CD4-positive, alpha-beta T cell (primary cell): ENCODE measurements at places on chromosomes 4 and X.

DNA sequence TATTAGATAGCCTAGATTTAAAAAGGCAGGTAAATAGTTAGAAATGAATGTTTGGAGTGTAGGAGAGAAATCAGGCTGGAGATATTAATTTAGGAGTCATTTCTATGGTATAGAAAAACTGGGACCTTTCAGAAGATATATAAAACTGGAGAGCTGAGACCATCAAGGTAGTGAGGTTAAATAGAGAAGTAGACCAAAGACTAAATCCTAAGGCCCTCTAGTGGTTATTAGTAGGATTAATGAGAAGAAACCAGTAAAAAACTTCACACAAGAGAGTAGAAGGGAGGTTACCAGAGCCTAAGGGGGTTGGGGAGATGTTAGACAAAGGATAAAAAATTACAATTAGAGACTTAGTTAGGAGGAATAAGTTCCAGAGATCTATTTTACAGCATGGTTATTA lies 351.0 kb upstream of the SPANXN1 start:
- DNase-seq = no peak

DNA sequence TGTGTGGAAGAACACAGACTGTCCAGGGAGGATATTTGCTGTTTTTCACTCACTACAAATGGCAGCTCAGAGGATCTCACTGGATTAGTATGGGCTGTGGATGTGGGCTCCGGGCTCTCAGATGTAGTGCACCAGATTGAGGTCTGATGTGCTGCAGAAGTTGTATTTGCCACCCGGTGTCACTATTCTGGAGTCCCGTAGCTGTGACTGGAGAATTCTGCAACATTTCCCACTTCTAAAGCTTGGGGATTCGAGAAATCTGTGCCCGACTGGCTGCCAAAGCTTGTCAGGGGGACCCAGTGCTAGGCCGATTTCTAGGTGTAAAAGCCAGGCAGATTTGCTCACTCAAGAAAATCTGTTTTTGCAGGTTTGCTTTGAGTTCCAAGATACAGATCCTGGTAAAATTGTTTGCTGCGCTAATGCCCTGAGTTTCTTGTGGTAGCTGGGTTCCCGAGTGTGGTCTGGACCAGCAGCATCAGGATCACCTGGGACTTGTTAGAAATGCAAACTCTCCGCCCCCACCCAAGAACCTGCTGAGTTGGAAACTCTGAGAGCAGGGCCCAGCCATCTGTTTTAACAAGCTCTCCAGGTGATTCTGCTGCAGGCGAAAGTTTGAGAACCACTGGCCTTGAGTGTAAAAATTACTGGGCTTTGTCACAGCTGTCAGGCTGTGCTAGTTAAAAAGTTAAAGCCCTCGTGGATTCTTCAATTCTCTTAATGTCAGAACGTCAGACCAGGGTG lies 18.1 kb downstream of the KIT start:
- no peak for DNase-seq

GRCh38 chrX:153853180-153853901 lies 23.0 kb upstream of the PDZD4 start:
- DNase-seq = no peak

- DNase-seq = peak; percentile 73
These were observed 17.6 kb downstream of the TKTL1 start for GRCh38 chrX:154313147-154313546.

- no peak for DNase-seq
These were observed 6.2 kb downstream of the CD99 start for GRCh38 chrX:2697306-2697705.

- DNase-seq = no peak
These were observed 2.2 kb downstream of the AIMP1 start for GRCh38 chr4:106318511-106318910.

DNA sequence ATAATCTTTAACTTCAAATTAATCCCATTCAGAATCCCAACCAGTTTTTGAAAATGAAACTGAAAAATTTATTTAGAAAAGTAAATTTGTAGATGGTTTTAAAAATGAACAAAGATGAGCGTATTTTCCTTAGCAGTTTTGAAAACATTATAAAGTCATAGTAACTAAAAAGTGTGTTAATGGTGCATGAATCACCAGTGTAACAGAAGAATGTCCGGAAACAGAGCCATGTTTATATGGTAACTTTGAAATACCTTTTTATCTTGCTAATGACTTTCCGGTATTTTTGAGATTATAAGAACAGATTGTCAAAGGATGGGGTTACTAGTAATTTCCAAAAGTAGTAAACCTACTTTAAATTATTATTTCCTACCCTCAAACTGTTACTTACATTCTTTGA lies 145.9 kb downstream of the IRS4 start:
- DNase-seq = no peak

DNA sequence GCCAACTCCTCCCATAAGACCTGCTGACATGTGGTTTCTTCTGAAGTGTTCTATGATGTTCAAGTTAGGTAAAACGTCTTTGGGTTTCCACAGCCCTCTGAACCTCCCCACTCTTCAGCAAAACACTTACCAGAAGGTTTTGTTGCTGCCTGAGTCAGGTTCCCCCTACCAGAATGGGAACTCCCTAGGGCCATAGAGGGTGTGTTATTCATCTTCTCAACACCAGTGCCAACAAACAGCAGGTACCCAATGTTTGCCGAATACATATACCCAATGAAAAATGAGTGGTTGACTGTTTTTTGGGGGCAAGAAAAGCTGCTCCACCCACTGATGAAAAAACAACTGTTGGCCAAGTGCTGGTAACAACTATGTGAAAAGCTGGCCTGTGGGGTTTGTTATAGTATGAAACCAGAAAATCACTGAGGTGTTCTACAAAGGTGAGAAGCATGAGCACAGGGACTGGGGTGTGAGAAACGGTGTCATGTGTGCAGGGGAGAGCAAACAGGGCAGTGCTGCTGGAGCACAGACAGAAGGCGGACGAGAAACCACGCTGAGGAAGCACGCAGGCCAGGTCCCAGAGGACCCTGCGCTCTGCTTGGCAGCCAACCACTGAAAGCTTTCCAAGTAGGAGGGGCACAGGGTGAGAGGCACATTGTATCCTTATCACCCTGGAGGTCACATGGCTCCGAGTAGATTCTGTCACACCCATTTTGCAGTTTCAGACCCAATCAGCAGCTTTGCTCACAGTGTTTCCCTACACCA lies 28.8 kb downstream of the ATP8A1 start:
- DNase-seq = peak; percentile 32

- DNase-seq = no peak
These were observed 18.3 kb upstream of the TMEM154 start for GRCh38 chr4:152698089-152698499.

DNA sequence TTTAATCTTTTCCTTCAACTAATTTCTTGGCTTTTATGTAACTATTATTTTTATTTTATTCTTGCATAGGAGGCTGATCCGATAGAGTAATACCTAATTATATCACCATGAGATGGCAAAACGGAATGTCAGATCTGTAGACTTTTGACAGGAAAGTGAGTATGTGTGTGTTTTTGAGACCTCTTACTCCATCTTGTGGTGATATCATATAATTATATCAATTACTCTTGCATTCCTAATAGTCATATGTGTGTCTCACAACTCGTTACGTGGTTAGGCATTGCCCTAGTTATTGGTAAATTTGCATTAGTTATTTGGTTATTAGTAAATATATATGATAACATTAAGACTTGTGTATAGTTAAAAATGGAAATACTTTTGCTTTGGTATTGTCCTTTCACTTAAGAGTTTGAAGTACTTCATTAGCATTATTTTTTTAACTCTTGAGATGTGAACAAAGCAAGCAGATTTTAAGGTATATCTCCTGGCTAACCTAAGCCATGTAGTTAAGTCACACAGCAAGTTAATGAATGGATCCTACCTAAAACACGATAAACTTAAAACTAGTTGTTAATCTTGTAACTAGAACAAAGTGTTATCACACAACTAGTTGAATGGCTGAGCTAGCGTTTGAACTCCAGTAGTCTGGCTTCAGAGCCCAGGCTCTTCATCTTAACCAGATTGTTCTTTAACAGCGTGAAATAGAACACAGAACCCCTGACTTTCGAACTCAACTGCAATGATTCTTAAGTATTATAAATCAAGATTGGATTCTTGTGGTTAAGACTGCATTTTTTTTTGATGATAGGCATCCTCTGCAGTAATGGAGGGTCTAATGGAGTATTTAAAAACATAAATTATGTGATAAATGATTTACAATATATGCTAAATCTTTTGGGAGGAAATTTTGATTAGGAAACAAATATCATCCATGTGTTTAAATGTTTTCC lies 67.1 kb downstream of the PGRMC2 start:
- no peak for DNase-seq

- no peak for DNase-seq
These were observed 21.5 kb upstream of the ENPEP start for GRCh38 chr4:110454441-110454840.

DNA sequence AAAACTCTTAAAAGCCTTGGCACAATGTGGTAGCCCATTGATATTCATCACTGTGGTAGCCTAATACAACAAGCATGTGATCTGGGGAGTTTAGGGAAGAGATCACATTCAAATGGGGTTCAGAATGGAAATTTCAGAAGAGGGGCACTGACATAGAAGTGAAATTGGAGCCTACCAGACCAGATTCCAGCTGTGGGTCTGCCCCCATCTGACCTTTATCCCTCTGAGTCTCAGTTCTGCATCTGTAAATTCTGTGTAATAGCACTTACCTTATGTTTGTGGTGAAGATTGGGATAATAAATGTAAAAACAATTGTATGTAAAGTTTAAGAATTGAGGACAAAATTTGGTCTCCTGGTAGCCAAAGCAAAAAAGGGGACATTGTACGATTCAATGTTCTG lies 320.4 kb upstream of the BOD1L1 start:
- DNase-seq = no peak

DNA sequence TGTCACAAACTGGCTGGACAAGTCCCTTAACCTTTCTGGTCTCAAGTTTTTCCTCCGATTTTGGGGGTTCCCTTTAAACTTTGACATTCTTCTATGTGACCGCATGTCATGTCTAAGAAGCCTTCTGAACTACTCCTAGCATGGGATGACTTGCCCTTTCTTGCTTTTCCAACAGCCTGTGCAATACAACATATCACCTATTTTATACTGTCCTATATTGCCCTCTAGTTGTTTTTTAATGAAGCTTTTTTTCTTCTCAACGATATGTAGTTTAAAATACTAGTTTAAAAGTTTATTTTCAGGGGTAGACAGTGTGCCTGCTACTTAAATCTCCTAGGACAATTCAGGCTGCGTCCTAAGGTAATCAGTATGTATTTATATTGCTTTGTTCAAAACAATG lies 1.0 kb upstream of the IGBP1 start:
- no peak for DNase-seq

- DNase-seq = no peak
These were observed 200.6 kb upstream of the KLF3 start for GRCh38 chr4:38463268-38463958.

DNA sequence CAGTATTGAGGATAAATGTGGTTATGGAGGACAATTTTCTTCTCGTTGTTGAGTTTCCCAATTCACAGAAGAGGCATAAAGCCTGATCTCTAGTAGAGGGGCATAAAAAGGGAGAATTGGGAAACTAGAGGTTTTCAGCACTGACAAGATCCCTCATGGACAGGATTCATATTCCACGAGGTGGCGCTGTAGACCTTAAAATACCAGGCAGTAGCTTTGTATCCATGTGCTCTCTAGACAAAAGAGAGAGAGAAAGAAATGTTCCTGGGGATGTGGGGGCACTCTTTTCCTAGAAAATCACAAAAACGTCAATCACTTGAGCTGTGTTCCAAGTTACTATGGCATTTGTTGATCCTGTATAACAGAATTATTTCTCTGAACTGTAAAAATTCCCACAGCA lies 128.3 kb downstream of the MAGEE1 start:
- DNase-seq = peak; percentile 16

DNA sequence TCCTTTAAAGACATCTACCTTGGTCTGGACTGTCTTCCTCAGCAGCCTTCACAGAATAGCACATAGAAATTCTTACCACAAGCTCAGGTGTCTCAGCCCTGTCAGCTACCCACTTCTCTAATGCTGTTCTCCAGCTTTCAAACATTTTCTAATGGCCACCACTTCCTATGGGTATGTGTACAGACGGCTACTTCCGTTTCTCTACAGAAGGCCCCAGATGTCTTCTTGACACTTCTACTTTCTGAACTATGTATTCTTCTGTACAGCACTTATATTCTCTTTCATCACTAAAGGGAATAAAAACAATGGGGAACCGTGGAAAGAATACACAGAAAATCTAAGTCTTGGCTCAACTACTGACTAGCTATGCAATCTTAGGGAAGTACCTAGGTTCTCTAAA lies 13.3 kb downstream of the OPHN1 start:
- peak; percentile 3 for DNase-seq

DNA sequence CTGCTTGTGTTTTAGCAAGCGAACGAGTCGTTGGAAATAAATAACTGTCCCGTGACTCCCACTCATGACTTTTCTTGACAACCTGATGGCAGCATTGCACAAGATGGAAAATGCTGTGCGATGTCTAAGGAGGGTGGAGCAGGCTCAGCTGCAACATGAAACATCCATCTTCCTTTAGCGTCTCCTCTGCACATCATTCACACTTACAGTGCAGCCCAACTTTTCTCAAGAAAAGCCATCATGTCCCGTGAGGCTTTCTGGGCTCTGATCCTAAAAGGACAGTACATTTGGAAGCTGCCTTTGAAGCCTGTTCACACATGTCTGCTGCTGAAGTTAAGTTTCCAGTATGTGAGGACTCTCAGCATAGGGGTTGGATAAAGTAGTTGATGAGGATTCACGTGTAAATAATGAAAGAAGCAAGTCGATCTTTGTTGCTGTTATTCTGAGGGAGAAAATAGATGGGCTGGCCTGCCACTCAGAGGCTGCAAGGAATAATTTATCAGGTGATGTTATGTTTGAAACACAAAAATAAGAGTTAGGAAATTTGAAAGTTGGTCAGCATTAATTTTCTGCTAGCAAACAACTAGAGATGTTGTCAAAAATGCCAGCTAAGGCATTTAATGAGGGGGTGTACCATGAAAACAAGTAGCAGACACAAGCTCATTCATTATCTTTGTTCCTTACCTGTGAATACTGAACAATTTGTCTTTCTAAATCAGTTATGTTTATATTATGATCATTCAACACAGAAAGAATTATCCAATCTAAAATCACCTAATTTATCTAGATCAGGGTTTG lies 328.7 kb upstream of the ZFP42 start:
- DNase-seq = no peak

DNA sequence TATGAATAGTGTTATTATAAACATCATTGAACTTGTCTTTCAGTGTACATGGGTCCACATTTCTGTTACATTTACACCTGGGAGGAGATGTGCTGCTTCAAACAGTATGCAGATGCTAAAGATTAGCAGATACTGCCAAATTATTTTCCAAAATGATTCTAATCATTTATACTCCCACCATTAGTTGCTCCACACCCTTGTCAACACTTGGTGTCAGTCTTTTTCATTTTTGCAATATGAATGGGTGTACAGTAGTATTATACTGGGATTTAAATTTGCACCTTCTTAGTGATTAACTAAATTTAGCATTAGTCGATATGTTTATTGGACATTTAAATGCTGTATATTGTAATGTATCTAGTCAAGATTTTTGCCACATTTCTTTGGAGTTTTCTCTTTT lies 131.6 kb upstream of the GRID2 start:
- DNase-seq = no peak

GRCh38 chrX:45172890-45173289 lies 27.8 kb downstream of the DIPK2B start:
- DNase-seq = no peak

- DNase-seq = no peak
These were observed 28.6 kb upstream of the DIAPH2 start for GRCh38 chrX:96655947-96656623.
